ENCODE measurements at places on chromosomes 5 and 9.
A peak's percentile ranks its signal among the peaks of the same experiment; 100 is the strongest.

- peak; percentile 63 for DNase-seq
These were observed 1058.5 kb upstream of the DMAC1 start for GRCh38 chr9:8857926-8858595.

DNA sequence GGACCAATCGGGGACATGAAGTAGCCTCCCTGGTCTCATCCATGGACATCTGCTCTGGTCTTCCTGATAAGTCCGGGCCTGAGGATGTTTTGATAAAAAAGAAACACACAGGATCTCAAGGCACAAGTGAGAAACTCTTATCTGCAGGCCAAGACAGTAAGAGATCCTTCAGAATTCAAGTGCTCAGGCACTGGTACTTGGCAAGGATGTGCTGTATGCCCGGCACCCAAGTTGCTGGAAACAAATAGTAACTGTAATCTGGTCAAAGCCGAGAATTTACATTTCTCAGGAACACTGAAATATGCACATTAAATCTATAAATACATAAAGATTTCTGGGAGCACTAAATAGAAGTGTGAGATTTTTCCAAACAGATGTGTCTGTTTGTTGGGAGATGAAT is 165.7 kb downstream of the SPOCK1 start:
- no peak for DNase-seq

DNA sequence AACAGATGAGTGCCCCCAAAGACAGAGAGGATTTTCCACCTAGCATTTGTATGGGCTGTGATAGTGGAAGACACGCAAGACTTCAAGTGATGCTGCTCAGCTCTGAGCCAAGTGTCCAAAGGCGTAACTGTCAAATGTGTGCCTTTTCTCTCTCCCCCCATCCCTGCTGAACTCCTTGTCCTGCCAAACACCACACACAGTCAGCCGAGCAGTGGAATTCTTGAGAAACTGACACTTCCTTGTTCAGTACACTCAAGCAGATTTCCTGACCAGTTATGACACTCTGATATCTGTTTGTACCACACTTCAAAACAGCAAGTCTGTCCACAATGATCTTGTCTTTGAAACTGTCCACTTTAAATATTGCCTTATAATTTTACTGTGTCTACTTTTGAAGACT is 166.4 kb downstream of the PIK3R1 start:
- no peak for DNase-seq

GRCh38 chr5:170380361-170380951 is 8.7 kb downstream of the KCNMB1 start:
- DNase-seq, result no peak

- DNase-seq, result no peak
These were observed 58.8 kb upstream of the RNF130 start for GRCh38 chr5:180130291-180130869.

DNA sequence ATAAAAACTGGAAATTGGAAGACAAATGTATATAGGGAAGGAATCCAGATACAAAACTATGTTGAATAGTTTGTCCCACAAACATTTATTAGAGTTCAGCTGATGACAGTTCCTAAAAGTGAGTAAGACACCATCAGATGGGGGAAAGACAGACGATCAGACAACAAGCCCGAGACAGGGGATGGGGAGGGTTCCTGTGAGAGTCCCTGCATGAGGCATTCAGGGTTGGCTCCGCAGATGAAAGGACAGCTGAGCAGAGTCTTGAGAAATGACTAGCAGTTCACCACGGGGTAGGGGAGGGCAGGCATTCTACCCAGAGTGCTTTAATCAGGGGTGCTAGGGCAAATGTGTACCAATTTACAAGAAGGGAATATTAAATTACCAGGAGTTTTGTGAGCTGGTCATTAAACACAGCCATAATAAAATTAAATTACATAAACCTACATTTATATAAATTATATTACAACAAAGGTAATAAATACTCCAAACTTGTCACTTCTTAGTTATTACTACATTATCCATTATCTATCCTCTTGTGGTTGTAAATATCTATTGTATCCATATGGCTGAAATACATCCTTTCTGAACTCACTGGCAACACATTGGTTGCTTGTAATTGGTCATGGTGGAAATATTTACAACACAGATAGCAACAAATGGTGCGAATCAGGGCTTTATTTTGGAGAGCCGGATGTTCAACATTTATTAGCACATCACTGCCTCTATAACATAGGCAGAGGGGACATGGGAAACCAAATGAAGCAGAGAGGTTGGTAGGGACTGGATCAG is 27.8 kb downstream of the TNFSF15 start:
- DNase-seq, result no peak

DNA sequence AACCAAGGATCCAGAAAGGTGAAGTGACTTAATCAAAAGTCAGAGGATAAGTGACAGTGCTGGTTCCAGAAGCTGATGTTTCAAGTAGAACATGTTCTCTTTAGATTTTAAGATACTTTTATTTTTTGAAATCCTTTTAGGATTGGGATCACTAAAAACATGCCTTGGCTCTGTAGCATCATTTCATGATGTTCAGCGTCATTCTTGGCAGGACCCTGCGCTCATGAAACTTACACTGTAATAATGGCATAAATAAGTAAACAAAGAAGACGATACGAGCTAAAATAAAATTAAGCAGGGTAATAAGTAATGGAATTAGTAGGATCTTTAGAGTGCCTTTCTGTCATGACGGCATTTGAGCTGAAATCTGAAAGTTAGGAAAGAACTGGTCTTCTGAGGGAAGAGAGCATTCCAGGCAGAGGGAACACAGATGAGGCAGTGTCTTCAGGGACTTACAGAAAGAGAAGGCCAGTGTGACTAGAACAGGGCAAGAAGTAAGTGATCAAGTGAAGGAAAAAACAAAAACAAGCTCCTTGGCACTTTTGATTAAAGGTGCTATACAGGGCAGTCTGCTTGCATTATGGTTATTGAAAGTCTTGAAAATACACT is 19.9 kb downstream of the CTNNA1 start:
- DNase-seq, result no peak

DNA sequence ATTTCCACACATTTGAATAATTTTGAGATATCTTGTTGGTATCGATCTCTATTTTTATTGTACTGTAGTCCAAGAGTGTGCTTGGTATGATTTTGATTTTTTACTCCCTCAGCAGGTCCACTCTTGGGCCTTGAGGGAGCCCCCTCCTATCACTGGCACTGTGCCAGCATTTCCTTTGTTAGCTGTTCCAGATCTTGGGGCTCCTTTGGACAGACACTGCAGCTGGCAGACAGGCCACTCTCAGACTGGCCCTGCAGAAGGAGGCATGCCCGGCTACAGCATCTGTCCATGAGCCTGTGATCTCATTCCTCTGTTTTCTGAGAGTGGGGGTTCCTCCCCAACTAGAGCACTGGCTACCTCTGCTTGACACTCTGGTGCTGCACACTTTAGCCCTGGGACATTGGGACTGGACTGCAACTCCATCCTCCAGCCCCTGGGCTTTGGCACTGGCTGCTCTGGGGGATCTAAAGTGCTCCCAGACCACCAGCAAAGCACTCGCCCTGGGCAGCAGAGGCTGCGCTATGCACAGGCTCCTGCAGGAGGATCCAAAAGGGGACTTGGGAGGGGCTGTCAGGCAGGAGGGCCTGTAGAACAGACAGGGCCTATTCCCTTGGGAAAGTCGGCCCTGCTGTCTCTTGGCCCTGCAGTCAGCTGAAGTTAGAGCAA is 271.3 kb upstream of the DMAC1 start:
- no peak for DNase-seq

GRCh38 chr5:160435532-160435931 is 13.9 kb downstream of the PTTG1 start:
- no peak for DNase-seq

DNA sequence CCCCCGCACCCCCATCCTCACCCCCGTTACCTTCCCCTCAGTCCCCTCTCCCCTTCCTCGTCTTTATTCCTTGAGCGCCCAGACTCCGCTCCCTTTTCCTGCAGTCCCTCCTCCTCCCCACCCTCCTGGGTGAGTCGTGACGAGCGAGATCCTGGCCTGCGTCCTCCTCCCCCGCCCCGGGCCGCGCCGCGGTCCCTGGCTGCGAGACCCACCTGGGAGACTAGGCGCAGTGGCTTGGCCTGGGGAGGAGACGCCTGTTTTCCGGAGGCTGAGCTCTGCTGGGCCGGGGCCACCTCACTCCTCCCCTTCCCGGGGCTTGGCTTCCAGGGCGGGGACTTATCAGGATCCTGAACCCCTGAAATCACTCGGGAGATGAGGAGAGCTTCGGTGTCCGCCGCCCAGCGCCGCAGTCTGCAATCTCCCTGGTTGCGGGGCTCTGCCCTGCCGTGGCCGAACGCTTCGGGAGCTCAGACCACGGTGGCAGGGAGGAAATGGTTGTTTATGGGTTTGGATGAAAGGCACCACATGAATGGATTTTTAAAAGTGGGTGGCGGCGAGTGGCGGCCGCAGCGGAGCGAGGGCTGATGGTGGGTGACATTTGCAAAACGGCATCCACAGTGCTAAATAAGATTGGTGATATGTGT is 984 bp downstream of the STXBP1 start:
- DNase-seq, result peak; percentile 43

DNA sequence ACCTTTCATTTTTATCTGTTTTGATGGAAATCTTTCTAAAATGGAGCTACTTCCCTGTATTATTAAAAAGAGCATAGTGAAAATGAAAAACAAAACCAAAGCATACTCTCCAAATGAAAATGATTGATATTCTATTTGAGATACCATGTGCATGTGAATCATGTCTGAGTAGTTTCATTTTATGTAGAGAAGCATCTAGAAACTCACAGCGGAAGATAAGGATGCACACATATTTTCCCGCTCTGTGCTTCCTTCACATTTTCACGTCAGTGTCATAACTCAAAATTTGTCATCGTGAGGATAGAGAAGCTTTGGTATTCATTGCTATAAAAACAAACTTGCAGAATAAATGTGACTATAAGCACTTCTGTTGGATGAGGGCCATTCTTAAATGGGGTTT is 34.0 kb upstream of the CLINT1 start:
- DNase-seq, result no peak

DNA sequence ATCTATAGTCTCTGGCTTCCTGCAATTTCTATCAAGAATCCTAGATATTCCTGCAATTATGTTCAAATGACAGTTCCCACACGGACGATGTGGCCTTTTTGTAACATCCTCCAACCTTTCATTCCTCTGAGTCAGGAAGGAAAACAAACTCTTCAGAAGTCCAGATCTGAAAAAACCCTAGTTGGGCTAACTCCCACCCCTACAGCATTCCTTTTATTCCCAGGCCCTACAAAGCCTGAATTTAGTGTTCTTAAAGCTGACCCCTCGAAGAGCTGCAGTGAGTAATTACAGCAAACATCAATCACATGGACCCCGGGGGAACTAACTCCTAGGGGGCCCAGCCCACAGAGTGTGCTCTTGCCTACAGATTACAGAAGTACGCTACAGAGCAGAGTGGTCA is 99.7 kb downstream of the SERINC5 start:
- no peak for DNase-seq

- DNase-seq, result no peak
These were observed 49.2 kb downstream of the EBF1 start for GRCh38 chr5:159050316-159051143.

DNA sequence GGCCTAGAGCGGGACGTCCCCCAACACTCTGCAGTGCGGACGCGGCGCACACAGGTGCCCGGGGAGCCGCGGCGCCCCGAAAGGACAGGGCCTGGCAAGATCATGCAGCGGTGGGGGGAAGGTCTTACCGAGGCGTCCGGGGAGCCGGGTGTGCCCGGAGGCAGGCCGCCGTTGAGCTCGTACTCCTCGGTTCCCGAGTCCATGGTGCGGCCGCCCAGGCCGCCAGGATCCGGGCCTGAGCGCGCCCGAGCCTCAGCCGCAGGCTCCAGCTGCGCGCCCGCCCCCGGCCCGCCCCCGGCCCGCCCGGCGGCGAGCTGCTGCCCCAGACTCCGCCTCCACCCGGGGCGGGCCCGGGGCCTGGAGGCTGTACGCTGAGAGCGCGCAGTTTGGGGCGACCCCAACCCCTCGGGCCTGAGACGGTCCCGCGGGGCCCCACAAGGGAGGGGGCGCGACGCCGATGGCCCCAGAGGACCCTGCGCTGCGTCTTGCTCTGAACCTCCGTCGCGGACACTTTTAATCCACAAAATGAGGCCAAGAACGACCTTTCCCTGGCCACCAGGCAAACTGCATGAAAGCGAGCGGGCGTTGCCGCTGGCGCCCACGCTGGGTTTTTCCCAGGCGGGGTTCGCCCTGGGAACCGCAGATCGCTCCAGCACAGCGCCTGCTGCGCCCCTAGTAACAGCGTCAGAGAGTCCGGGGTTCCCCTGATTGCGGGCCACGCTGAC is at the start of gene NINJ1:
NINJ1 (minus strand) TSS at position 237 of the 725 bp plus-strand sequence; CDS start at position 203, 34 bp downstream.
- peak; percentile 61 for DNase-seq

GRCh38 chr5:33120671-33121070 is 320.1 kb upstream of the TARS1 start:
- no peak for DNase-seq

- DNase-seq, result no peak
These were observed 127.1 kb downstream of the DAB2IP start for GRCh38 chr9:121778252-121779225.

DNA sequence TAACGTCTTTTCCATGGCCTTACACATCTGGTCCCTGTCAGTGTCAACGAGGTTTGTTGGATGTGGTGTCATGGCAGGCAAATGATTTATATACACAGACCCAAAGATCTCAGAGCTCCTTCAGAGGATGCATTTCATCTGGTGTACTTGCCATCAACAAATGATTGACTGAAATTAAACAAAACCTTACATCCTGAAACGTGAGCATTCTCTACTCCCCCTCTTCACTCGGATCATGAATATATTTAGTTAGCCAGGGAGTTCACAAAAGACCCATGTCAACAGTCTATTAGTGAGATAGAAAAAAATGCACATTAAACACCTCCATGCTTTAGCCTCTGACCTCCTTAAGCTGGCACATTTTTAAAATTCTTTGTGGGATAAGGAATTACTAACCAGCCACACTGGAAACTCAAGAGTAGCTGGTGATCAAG is 215.6 kb downstream of the EFNA5 start:
- DNase-seq, result no peak

GRCh38 chr9:106745876-106746275 is 117.1 kb upstream of the ZNF462 start:
- DNase-seq, result no peak

Measured in caudate nucleus (tissue), 63 donors.